ENCODE measurements at places on chromosomes 7 and 10.

DNA sequence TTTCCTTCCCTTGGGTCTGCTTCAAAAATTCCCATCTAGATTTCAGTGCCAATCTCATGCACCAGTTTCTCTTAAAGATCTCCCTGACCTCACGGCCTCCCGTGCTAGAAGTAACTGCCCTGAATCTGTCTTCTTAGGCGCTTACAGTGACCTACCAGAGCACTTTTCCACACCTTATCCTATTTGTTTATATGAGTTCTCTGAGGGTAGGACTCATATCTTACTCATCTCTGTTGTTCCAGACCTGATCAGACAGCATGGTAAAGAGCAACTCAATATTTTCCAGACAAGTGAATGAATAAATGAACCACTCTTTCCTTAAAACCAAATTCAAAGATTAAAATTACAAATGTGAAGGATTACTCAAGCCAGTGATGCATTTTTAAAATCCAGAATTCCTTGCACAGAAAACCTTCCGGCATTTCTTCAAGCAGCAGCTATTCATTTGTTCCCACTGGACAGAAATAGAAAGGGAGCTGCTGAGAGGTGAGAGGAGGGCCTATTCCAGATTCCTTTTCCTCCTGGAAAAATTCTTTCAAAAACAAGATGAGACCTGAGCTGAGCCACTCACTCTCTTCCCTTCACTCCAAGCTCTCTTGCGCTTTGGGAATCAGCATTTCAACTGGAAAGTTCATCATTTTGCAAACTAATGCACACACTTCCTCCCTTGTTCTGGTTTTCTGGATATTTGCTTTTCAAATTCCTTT lies 94.6 kb downstream of the ELMO1 start:
- DNase-seq, result no peak

DNA sequence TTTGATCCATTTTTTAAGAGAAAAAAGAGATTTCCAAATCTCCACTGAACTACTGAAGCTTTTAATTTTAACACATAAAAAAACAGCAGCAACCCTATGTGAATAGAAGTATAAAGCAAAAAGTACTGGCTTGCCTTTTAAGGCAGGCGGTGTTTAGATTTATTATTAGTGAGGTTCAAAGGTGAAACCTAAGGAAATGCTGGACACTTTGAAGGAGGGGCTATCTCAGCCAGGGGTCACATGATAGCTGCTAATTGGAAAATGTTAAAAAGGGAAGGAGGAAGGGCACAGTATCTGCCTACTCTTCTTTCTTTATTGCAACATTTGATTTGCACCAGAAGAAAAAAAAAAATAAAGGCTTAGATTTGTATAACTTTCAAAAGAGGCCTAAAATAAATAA lies 183.8 kb downstream of the SKAP2 start:
- DNase-seq, result no peak

- no peak for DNase-seq
Observed at GRCh38 chr10:133457100-133457841, 3.5 kb downstream of the SCART1 start.

- no peak for DNase-seq
Observed at GRCh38 chr7:89685287-89685686, 469.0 kb upstream of the STEAP1 start.

DNA sequence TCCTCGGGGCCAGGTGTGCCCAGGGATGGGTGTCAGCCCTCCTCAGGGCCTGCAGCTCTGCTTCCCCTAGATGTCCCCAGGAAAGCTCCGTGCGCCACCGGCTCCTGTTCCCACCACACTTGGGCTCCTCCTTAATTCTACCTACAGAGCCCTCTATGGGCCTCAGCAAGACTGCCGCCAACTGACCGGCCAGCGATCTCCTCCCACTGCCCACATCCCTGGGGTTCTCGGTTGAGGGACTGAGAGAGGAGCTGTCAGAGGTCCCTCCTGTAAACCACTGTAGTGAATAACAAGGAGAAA lies 5.3 kb upstream of the LDB3 start:
- no peak for DNase-seq

- no peak for DNase-seq
Observed at GRCh38 chr7:135208102-135208793, 3.1 kb downstream of the WDR91 start.

DNA sequence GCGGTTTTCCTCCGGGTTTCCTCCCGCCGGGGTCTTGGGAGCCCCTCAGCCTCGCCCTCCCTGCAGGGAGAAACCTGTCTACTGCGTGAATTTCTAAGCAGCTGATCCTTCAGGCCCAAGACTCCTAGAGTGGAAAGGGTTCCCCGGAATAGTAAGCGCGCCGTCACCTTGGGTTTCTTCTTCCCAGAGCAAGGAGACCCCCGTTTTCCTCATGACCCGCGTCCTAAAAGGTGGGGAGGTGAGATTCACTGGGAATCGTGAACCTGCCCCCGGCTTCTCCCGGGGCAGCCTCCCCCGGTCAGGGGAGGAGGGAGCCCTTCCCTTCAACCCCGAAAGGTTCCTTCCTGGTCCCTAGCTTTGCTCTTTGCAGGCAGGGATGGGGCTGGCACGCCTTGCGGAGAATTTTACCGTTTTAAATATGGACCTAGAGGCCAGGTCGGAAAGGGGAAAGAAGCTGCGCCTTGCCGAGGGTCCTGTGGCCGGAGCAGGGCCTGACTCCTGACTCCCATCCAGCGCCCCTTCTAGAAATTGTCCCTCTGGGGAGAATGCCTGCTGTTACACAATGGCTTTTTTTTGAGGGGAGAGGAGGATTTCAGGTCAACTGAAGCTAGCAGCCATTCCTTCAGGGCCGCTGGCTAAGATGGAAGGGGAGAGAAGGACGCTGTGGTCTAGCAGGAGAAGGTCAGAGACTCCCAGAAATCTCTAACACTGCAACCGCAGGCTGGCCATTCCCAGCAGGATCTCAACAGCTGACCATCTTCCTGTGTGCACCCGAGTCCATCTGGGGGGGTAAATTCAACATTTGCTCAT lies 11.6 kb upstream of the MNX1 start:
- no peak for DNase-seq

DNA sequence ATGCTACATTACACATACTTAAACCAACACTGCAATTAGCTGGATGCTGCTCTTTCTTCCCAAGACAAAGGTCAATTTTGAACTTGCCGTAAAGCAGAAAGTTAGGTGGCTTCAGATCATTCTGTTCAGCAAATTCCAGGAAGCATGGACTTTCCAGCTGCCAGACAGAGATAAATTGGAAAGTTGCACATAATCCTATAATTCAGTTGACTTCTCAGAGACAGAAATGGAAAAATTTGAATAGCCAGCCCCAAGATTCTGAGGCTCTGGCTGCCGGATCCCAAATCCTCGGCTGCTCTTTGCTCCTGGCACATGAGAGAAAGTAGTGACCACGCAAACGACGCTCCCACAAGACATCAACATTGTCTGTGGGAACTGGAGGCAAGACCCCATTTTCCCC lies 105.0 kb upstream of the VIPR2 start:
- DNase-seq, result no peak

- DNase-seq, result no peak
Observed at GRCh38 chr10:1410469-1411395, 326.6 kb downstream of the ADARB2 start.

- no peak for DNase-seq
Observed at GRCh38 chr10:71812913-71813590, 38.0 kb downstream of the PSAP start.

DNA sequence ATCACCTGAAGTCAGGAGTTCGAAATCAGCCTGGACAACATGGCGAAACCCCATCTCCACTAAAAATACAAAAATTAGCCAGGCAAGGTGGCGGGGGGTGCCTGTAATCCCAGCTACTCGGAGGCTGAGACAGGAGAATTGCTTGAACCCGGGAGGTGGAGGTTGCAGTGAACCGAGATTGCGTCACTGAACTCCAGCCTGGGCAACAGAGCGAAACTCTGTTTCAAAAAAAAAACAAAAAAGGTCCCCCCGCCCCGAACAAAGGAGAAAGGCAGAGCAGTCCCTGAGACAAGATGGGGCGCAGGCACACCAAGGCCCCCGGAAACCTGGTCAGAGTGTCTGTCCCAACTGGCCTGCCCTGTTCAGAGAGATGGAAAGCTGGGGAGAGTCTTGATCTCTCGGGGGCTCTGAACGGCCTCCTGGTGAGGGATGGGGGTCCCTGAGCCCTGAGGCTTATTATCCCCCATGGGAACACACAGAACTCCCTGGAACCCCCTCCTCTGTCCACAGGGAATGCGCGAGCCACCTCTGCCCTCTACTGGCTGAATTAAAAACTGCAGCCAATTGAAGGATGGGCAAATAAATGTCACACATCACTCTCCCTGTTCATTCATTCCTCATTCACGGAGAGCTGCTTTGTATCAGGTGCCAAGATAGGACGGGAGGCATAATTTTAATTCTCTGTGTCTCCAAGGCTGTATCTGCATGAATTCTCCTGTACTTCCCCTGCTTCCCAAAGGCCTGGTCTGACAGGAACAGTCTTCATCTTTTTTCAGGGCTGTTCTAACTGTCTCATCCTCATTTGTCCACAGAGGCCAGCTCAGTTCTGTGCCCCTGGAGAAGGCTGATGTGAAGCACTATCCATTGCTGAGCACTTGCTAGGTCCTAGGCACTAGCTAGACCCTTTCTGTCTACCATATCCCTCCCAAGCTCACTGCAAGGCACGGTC lies 28.9 kb downstream of the MAT1A start:
- DNase-seq, result no peak

DNA sequence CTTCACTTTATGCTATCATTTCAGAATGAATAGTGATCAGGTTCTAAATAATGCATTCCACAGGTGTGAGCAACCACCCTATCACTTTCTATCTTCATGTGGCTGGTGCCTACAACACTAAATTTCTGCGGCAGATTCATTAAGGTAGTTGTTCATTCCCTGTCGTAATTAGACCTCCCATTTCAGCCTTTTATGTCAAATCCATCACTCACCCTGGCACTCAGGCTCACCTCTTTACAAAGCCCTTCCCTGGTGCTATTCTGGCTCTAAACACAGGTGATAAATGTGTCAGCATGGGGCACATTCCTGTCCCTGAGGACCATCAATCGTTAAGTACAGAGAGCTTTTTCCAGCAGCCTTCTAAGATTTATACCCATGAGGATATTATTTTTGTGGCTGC lies 300.0 kb upstream of the C7orf33 start:
- no peak for DNase-seq

DNA sequence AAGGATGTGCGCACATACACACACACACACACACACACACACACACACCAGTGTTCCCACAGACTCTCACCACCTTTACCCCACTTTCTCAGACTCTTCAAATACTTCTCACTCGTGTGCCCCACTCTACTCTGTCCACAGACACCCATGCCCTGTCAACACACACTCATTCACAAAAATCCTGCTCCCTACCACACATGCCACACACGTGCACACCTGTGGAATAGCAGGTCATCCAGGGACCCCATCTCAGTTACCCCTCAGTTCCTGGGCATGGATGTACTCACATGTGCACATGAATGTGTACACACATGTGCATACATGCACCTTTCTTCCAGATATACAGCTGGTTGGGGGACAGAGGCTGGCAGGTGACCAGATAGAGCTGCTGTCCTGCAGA lies 142.9 kb downstream of the EMX2 start:
- DNase-seq, result no peak

- no peak for DNase-seq
Observed at GRCh38 chr7:84144935-84145334, 49.7 kb downstream of the SEMA3A start.

DNA sequence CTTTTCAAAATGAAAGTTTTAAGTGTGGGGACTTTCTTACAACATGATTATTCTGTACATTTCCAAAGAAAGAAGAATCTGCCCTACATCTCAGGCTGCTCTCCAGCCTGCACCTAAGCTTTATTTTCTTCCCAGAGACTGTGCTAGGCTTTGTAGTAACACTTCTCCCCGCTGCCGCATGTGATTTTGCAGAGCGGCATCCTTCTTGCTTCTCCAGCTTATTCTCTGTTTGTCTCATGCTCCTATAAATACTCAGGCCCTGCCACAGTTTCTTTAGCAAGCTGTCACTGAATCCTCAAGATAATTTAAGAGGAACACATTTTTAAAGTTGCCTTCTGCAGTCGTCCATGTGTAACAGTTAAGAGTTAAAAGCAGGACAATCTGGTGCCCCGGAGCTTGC lies 53.5 kb downstream of the INSYN2A start:
- no peak for DNase-seq

DNA sequence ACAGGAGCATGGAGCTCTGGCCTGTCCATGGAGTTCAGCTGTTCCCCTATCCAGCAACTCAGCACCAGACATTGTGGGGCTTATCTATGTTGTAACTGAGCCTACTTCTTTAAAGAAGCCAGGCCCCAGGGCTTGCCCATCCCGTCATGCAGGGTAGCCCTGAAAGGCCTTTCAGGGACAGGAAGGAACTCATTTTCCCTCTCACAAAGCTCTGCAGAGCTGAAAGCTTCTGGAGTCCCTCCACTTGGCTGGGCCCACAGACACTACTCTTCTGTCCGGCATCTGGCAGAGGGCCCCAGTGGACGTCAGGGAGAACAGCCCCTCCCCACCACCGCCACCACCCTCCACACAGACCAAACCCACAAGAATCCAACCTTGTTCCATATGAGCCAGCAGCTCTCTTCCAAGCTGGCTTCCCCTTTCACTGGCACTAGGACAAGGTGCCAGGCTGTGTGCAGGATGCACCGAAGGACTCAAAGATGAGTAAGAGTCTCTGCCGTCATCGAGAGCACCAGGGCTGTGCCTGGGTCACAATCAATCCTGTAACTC lies 33.1 kb downstream of the DENND2A start:
- no peak for DNase-seq

DNA sequence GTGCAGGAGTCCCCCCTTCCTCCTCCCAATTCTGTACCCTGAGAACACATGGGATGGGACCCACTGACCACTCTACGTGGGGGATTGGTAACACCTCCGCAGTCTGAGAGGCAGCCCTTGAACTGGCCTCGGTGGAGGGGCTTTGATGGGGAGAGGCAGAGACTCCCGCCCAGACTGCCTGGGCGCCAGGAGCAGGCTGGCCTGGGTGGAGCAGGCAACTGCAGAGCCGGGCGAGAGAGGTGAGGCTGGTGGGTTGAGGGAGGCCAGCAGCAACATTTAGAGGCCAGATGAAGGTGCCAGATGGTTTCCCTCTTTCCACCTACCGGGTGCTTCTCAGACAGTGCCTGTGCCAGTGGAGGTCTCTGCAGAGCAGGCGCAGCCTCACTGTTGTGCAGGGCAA lies 30.7 kb upstream of the ZNF467 start:
- DNase-seq, result no peak

- DNase-seq, result no peak
Observed at GRCh38 chr7:3956949-3957348, 655.9 kb downstream of the SDK1 start.

DNA sequence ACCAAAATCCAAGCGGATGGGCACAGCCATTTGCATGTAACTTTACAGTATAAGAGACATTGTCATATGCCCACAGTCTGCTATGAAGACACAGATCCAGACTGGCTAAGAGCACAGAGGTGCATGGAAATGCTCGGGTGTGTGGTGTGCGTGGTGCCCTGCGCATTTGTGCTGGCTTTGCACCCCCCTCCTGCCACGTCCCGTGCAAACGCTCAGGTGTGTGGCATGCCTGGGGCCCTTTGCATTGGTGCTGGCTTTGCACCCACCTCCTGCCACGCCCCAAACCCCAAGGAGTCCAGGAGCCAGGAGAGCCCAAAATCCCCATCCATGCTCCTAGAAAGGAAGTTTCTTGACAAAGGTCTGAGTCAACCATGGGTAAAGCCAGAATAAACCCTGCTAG lies 306.2 kb downstream of the PTPRN2 start:
- DNase-seq, result no peak

GRCh38 chr10:26679588-26679987 lies 17.9 kb upstream of the PDSS1 start:
- no peak for DNase-seq

- no peak for DNase-seq
Observed at GRCh38 chr10:60363187-60363586, 26.5 kb downstream of the ANK3 start.
